SJSA1 (cell line): ENCODE measurements at places on chromosomes 2 and 18. TPM values are rescaled to one million over a fixed set of nuclear protein-coding genes. Genes with fewer than 3 reads are reported as not detected.

DNA sequence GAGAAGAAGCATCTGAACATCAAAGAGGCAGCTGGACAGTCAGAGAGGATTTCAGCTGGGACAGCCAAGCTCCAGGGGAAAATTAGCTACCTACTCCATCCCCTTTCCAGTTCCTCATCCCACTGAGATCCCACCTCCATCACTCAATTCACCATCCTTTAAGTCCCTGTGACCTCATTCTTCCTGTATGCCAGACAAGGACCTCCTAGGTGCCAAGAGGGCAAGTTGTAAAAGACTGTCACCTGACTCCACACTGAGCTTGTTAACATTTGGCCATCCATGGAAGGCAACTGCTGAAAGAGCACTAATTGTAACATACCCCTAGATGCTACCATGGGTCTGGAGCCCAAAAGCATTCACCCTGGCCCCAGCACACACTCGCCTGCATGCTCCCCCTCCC, 97.8 kb downstream of the KYNU start:
- DNase-seq: no peak

GRCh38 chr2:239056611-239057010, 208.7 kb downstream of the TWIST2 start:
- no peak for DNase-seq

COL5A2 gene
- total RNA-seq: 917 and 1,030 TPM in 2 replicates

NEU4 gene
- not detected in 2 replicates for total RNA-seq

- no peak for DNase-seq
Measured at GRCh38 chr2:120856421-120856862, 120.8 kb downstream of the GLI2 start.

DNA sequence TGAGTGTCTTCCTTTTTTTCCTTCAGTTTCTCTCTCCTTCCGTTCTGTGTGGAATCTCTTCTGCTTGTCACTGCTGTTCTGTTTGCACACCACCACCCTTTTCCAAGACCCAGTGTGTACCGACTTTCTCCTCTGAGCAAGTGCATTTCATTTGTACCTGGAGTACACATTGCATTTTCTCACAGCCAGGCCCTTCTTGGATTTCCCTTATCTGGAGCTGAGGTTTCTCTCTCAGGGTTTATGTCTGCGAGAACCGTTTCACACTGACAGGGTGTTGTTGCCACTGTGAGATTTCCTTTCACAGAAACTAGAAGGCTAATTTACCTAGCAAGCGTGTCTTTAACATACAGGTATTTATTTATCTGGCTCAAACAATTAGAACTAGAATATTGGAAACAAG, 26.2 kb downstream of the NCOA1 start:
- DNase-seq: no peak

GRCh38 chr2:42385225-42385624, 24.2 kb upstream of the COX7A2L start:
- DNase-seq: no peak

- DNase-seq: no peak
Measured at GRCh38 chr18:49521216-49521835, 34.3 kb upstream of the C18orf32 start.

- no peak for DNase-seq
Measured at GRCh38 chr2:129777762-129778583, 201.5 kb upstream of the RAB6C start.

DNA sequence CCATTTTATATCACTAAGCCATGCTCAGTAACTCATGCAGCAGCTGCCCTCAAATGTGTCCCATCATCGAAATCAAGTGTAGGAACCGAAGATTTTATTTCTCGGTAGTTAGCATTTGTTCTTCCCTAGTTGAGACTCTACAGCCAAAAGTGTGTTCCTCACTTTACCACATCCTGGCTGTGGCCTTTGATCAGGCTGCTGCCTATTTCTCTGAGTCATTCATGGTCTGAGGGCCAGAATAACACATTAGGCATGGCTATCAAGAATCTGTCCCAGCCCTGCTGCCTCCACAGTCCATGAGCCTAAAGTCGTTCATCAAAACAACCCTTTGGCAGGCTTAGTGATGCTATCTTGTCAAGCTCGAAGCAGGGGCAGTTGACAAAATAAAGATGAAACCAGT, 300.1 kb downstream of the TDRD15 start:
- no peak for DNase-seq

- no peak for DNase-seq
Measured at GRCh38 chr18:31484461-31484860, 13.5 kb upstream of the DSG2 start.

PLCD4 gene
- total RNA-seq: not detected in 2 replicates

DNA sequence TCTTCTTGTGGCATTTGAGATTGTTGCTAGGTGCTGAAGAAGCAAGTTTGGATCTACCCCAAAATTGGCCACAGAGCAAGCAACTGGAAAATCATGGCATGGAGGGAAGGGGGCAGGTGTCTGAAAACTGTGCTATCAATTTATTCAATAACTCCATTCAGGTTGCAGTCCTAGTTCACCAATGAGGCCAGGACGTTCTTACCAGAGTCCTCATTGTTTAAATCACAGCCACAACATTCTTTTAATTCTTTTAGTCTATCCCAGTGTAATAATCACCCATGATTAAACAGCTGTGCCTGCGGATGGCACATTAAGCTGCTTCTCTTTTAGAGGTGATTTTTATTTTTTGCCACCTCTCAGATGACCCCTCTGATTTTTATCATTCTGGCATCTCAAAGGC, 103.5 kb downstream of the ANKRD44 start:
- DNase-seq: peak; percentile 15

DNA sequence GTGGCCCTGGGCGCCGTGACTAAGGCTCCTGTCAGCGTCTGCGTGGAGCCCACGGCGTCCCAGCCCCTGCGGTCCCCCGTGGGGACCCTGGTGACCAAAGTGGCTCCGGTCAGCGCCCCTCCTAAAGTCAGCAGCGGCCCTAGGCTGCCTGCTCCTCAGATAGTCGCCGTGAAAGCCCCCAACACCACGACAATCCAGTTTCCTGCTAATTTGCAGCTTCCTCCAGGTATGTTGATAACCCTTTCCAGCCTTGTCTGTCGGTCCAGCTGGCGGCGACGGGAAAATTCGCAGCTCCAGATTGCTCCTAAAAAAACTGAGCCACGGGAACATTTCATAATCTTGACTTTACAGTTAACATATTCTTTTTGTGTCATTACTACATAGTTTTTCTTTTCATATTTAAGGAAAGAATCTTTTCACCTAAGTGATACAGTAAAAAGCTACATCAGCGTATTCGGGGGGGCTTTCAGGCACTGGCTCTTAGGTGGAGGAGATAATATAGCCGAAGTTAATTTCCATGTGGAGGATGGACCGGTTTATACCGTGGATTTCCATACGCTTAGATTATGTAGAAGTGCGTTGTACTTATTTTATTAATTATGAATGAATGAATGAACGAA, 916 bp downstream of the TAF4B start:
- DNase-seq: no peak

DNA sequence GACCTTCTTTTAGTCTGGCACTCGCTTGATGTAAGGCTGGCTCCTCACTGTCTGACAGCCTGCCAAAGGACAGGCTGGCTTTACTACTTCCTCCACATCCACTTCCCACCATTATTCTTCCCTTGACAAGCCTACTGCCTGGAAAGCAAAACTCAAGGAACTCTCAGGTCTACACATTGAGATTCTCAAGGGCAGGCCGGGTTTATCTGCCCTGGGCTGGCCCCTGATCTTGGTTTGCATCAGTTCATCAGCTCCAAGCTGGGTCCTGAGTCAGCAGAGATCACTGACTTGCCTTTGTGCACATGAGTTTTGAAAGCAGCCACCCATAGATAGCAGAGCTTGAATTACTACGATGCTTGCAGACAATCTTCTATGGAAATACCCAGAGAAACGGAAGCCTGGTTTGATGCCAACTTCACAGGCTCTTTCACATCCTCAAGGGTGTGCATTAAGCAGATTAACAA, 53.9 kb downstream of the KCTD18 start:
- no peak for DNase-seq

DNA sequence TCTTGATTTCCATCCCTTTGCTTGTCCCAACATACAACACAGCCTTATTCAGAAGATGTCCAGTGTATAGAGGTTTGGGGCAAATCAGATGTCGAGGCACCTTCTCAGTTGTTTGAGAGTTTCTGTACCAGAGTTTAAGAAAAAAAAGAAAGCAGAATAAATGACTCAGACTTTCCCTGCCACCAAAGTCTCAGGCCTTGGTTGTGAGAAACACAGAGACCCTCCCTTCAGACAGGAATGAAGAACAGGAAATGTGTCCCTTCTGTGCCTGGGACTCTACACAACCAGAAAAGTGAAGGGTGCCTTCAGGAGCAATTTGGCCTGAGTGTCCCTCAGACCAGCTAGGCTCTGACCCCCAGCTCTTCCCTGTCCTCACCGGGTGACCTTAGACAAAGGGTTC, 37.3 kb upstream of the REL start:
- DNase-seq: no peak

DNA sequence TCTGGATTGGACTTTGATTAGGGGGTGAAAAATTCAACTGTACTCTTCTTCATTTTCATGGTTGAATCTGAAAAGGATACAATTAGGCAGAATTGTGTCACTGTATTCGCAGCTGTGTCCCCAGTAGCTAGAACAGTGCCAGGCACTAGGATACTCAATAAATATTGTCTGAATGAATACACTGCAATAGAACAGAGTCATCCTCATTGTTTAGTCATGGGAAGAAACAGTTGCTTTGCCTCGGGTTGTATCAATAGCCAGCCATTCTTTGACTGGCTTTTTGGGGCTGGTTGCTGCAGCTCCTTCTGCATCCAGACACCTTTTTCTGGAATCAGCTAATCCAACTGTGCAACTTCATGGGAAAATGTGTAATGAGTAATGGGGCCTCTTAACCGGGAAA, 18.1 kb upstream of the DYNC1I2 start:
- DNase-seq: no peak

ZSWIM2 gene
- total RNA-seq: not detected in 2 replicates

PID1 gene
- total RNA-seq: 0.18 and 2.1 TPM in 2 replicates

DNA sequence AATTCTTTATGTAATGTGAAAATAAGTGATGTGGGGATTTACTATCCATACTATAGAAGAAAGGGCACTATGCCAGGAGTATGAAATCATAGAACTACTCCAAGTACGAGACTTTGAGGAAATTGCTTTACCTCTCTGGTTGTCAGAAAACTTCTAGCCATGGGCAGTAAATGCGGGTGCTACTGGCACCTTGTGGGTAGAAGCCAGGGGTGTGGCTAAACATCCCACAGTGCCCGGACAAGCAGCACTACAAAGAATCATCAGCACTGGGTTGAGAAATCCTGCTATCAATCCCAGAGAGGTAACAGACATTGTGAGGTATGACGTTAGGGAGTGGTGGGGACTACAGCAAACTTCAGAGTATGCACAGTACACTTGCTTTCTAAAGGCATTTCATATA, 453.5 kb upstream of the TNP1 start:
- DNase-seq: no peak

DNA sequence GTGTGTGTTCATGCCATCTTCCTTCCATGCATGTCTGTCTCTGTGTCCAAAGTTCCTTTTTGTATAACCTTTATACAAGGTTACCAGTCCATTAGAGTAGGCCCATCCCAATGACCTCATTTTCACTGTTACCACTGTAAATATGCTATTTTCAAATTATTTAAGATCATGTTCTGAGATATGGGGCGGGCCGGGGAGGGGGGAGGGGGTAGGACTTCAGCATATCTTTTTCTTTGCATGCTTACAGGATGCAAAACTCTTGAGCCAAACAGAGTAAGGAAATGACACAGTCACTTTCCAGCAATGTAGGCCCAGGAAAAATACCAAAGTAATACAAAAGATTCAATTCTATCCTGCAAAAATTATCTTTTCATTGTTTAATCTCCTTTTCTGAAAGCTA, 124.1 kb upstream of the HNRNPA3 start:
- no peak for DNase-seq

- no peak for DNase-seq
Measured at GRCh38 chr2:110946902-110947301, 173.8 kb upstream of the BCL2L11 start.

ACTG2 gene
- 78.8 and 135 TPM in 2 replicates for total RNA-seq

GLI2 gene
- 8.8 and 20.0 TPM in 2 replicates for total RNA-seq

DNA sequence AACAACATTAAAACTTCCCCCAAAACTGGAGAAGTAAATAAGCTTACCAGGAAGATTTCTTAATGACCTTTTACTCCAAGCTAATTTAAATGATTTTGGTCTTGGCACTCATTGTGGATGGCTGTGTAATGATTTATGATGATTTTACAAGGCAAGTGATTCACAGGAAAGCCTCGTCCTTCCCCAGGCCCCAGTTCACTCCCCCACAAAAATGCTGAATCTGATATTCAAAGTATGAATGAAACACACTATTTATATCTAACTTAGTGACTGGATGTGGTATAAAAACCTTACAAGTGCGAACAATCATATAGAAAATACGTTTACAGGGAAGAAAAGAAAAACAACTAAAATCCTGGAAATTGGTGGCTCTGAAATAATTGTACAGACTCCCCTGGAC, 49.8 kb downstream of the ZNF516 start:
- DNase-seq: no peak

GRCh38 chr2:229270551-229271410, at the start of gene PID1:
Gene PID1, minus strand, starts transcription at chr2:229271287. Its CDS starts 244 bp downstream, at chr2:229271043.
- DNase-seq: no peak

- no peak for DNase-seq
Measured at GRCh38 chr2:28567061-28567471, 71.2 kb downstream of the PLB1 start.

DNA sequence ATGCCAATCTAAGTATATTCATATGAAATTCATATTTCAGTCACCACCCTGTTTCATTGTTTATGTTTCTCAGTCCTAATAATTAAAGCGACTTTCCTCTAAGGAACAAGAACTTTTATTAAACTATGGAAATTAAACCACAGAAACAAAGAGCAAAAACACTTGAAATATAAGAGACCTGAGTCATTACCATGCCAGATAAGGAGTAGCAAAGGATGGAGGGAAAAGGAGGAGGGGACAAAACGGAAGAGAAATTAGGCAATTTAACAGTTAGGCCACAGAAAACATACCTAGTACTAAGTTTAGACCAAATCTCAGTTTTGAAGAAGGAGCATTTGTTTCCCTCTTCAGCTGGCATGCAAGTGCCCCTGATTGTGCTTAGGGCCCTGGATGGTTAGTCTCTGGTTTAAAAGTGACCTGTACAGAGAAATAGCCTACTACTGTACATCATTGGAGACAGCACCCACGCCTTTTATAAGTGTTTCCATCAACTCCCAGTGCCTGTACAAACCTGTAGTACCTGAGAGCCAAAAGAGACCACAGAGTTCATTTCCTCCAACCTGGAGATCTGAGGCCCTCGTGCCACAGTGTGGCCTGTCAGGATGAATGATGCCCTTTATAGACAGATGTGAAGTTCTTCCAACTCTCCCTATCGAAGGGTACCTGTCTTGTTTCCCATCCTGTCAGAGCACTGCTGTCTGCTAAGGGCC, 74.5 kb downstream of the SPATS2L start:
- peak; percentile 74 for DNase-seq

DNA sequence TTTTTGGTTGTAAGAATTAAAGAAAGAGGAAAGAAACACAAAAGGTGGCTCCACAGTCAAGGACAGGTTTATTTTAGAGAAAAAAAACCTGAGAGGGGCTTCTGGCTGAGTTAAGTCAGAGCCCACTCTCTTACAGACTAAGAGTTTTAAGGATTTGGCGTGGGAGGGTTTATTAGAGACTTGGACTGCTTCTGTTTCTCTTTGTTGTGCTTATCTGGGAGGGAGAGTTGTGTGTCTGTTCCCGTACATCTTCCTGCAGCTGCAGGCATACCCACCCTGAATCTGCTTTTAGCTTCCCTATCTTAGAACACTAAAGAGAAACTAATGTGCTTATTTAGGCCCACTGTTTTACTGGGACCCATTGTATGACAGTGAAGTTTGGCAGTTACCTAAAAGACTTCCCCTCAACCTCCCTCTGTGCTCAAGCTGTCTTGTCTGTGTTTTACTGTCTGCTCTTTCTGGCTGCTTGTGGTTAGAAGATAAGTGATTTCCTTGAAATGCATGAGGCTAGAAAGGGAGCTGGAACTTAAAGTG, 2.7 kb downstream of the RSAD2 start:
- DNase-seq: no peak
